ENCODE measurements at places on chromosomes 7 and 10. TPM values are rescaled to one million over a fixed set of nuclear protein-coding genes. Genes with fewer than 3 reads are reported as not detected.

Gene PDCD11
- total RNA-seq, result 53.2 TPM

Gene PRRT4
- 0.17 TPM for total RNA-seq

GRCh38 chr10:79038841-79039201, 29.9 kb upstream of the ZMIZ1 start:
- no peak for DNase-seq

- peak; percentile 66 for DNase-seq
Observed at GRCh38 chr10:46028584-46029460, 1.6 kb downstream of the NCOA4 start.

- DNase-seq, result no peak
Observed at GRCh38 chr10:14557567-14557966, 217.1 kb downstream of the FAM107B start.

Measured in mammary epithelial cell (primary cell).